Fibroblast of skin of back (primary cell): ENCODE measurements at places on chromosomes 6 and 20.

DNA sequence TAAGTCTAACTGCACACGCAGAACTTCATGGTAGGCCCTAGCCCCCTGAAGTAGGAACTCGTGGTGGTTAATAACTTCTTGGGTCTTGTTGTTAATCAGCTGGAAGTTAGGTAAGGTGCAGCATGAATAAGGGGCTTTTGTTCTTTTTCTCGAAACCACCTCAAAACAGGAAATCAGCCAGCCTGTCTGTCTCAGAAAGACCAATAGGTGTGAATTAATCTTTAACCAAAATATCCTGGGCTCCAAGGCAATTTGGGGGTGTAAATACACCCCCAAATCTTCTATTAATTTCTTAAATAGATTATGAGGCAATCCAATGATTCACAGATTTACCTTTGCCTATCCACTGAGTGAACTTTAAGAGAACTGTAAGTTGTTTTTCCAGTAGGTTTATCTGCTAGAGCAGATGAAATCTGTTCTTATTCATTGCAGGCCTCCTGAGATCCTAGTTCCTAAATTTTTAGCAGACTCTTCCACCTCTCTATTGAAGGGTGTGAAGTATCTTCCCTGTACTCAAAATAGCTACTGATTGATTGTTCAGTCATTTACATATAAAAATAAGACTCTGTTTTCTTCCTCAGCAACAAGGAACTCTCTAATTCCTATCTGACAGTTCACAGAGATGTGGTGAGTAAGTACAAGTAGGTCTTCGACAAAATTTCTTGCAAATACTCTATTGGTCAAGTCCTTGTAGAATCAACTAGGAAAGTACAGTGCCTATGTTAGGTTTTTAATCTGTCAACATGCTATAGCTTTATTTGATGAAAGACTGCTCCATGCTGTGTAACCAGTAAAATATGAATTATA lies 427.1 kb upstream of the NOX3 start:
- DNase-seq = peak; percentile 64

GRCh38 chr20:4844751-4845465 lies 123.2 kb downstream of the PRND start:
- DNase-seq = no peak

DNA sequence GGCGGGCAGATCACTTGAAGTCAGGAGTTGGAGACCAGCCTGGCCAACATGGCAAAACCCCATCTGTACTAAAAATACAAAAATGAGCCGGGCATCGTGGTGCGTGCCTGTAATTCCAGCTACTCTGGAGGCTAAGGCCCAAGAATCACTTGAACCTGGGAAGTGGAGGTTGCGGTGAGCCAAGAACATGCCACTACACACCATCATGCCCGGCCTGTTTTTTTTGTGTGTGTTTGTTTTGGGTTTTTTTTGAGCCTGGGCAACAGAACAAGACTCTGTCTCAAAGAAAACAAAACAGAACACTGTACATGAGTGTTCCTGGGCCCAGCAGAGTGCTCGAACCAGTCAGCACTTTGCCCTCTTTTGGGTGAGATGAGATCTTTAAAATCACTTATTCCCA lies 159.1 kb downstream of the MTHFD1L start:
- no peak for DNase-seq

DNA sequence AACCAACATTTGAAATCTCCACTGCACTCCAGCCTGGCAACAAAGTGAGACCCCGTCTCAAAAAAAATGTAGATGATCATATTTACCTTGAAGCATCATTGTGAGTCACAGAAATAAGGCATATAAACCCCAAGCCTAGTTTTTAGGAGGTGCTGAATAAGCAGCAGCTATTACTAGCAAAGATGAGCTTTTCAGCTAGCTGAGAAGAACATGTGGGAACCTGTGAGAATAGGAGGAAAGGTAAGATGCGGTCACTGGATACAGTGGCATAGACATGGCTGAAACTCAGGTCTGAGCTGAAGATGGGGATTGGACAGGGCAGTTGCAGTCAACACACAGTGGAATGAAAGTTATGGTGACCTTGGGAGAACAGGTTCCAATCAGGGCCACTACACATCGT lies 284.3 kb upstream of the IRAK1BP1 start:
- no peak for DNase-seq

GRCh38 chr6:137115658-137116057 lies 57.8 kb downstream of the IL22RA2 start:
- DNase-seq = no peak

DNA sequence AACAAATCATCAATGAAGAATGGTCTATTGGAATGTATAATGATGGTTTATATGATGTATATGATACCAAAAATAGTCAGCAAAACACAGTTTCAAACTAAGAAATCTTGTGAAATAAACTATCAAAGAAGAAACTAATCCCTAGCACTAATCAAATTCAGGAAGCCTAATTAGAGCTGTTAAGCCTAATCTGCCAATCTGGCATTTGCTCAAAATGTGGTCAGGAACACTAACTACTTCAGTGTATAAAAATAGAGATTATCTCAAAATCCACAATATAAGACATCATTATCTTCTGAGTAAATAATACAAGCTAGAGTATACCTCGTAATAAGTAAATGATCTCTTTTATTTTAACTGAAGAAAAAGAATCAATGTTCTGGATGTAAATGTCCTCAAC lies 12.8 kb upstream of the AKAP7 start:
- no peak for DNase-seq

DNA sequence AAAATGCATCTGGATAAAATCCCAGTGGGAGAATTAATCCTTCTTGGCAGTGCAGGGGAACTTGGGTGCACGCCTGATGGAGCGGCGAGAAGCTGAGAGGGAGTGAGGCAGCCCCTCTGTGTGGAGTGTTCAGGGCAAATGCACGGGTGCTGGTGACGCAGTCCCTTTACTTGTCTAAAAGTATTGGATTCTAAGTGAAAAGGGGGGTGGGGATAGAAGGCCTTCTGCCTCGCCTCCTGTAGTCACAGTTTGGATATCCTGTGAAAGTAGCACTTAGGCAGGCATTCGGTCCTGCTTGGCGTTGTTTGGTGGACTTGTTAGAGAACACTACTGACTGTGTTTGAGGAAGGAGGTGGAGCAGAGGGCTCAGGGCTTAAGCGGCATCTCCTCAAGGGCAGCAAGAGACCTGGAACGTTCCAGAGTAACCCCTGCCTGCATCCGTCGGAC lies 39.3 kb downstream of the PHACTR3 start:
- DNase-seq = no peak

GRCh38 chr6:2957696-2958330 lies 13.6 kb downstream of the SERPINB6 start:
- DNase-seq = no peak

GRCh38 chr6:83536034-83536646 lies 23.8 kb downstream of the PRSS35 start:
- peak; percentile 37 for DNase-seq

- no peak for DNase-seq
These were observed 46.3 kb upstream of the NCOA3 start for GRCh38 chr20:47455133-47456040.

DNA sequence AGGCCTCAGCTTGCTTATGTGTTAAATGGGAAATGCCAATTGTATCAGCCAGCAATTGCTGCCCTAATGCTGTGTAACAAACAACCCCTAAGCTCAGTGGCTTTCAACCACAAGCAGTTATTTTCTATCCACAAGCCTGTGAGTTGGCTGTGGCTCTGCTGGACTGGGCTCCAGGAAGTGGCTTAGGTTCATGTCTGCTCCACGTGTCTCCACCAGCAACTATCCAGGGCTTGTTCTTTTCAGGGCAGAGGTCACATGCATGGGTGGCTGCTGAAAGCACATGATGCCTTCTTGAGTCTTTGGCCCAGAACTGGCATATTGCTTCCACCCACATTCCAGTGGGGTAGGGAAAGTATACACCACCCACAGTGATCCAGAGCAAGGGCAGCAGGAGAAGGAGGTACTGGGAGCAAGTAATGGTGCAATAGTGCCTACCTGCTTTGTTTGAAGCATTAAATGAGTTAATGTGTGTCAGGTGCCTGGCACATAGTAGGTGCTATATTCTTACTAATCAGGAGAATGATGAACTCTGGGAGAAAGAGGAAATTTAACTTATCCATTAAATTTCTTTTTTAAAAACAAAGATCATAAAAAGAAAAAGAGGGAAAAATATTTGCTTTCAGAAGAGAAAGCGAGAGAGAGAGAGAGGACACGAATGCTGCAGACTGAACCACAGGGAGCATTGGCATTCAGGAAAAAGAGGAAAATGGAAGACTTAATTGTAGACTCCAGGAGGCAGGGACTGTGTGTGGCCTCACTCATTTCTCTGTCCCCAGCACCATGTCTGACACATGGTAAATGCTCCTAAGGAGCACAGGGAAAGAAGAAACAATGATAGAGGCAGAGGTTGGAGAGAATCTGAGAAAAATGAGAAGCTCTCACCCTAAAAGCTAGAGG lies 25.2 kb upstream of the RNF24 start:
- no peak for DNase-seq

- peak; percentile 42 for DNase-seq
These were observed 96.9 kb downstream of the JPH2 start for GRCh38 chr20:44089987-44090674.

GRCh38 chr20:57869291-57869950 lies 159.6 kb upstream of the PMEPA1 start:
- DNase-seq = no peak

- DNase-seq = peak; percentile 46
These were observed 14.2 kb downstream of the FAM83B start for GRCh38 chr6:54860739-54861138.

DNA sequence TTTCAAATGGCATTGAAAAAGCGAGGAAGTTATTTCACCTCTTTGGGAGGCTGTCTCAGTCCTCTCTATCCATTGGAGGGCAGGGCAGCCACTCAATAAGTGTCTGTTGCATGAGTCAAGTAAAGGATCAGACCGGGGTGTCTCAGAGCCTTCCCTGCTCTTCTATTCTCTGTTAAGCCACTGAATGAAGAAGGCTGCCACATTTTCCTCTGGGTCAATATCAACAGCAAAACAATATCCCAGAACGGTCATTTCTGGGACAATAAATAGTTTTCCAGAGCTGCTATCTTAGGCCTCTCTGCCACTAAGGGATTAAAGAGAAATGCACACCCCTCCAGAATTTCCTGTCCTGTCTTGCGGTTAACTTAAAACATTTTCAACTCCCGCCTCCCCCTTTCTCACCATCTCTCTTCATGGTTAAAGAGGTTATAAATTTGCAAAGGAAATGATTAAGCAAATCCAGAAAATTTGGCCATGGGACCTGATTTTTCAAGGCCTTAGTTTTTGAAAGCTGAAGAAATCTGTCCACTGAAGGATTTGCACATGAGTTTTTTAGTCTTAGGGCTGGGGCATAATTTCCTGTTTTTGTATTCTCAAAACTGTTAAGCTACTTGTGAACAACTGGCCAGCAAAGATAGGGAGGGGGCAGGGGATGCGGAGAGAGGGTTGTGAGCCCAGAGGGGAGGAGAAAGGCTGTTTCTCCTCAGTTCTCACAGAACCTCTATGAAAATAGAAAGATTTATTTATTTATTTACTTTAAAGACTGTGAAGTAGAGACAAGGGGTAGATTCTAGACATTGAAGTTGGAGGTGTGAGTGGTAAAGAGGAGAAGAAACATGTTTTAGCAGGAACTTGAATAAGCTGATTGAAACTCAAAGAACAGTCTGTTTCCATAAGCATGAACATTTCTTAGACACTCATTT lies 135.7 kb downstream of the BCAS1 start:
- DNase-seq = peak; percentile 95

DNA sequence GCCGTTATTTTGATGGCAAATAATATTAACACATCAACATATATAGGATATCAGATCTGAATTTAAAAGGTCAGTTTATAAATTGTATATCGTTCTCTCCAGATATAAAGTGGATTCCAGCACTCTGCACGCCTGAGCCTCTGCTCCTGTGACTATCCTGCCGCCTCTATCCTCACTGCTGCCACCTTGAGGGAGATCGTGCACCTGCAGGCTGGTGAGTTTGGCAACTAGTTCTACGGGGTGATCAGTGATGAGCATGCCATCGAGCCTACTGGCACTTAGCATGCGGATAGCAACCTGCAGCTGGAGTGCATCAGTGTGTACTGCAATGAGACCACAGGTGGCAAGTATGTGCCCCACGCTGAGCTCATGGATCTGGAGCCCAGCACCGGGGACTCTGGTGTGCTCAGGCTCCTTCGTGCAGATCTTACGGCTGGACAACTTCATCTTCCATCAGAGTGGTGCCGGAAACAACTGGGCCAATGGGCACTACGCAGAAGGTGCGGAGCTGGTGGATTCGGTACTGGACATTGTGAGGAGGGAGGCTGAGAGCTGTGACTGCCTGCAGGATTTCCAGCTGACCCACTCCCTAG lies 84.9 kb downstream of the FBXO5 start:
- DNase-seq = peak; percentile 51

GRCh38 chr20:56750430-56750829 lies 121.3 kb downstream of the TFAP2C start:
- DNase-seq = no peak

- DNase-seq = no peak
These were observed 5.9 kb downstream of the ULBP1 start for GRCh38 chr6:149969635-149970034.

DNA sequence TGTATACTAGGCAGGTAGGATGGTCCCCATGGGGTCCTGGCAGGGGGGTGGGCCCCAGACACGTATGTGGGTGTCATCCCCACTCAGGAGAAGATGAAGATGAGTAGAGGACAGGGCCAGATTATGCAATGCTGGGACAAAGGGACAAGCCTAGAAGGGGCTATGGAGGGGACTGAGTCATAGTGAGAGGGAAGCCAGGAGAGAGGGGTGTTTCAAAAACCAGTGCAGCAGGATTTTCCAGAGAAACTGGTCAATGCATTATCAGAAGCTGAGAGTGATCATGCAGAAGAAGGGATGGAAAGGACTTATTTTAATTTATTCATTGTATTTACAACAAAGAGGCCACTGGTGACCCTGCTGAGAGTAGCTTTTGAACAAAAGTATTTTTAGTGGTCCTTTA lies 74.0 kb downstream of the PPP1R3G start:
- DNase-seq = no peak

GRCh38 chr6:105372849-105373182 lies 30.1 kb downstream of the PREP start:
- no peak for DNase-seq

DNA sequence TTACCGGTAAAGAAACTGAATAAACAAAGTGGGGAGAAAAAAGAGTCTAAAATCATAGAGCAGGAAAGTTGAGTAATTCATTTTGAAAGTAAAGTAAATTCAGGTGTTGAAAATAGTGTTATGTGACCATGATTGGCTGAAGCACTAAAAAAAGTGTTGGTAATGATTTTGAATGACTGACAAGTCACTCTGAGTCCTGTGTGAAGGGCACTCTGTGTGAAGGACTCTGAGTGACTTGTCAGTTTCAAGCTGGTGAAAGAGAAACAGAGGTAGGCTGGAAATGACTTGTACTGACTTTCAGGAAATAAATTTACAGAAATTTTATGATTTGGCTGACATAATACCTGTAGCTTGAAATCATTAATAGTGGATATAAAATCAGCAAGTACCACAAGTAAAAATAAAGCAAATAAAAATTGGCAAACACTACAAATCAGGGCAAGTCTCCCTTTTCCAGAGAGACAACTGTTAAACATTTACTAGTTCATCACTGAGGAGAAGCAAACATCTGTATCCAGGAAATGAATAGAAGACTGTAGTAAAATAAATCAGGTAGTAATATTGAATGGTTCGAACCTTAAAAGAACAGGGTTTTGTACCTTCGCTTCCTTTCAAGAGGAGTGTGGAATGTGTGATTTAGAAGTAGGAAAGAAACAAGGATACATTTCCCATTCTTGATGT lies 630.6 kb downstream of the GRIK2 start:
- no peak for DNase-seq
